ENCODE measurements at places on chromosomes 6 and 20.

- DNase-seq = no peak
Observed at GRCh38 chr6:23692184-23692583, 433.8 kb upstream of the NRSN1 start.

- no peak for DNase-seq
Observed at GRCh38 chr20:42391807-42392206, 773.6 kb upstream of the CHD6 start.

GRCh38 chr20:9918348-9918747 is 79.5 kb upstream of the PAK5 start:
- no peak for DNase-seq

- DNase-seq = no peak
Observed at GRCh38 chr6:28209753-28210535, 15.1 kb upstream of the ZSCAN9 start.

- no peak for DNase-seq
Observed at GRCh38 chr20:49851231-49851705, 38.6 kb downstream of the SLC9A8 start.

Data from hematopoietic multipotent progenitor cell treated with erythropoietin and hydrocortisone succinate and interleukin-3 and kit ligand, for 8 days (in vitro differentiated cells).